ENCODE measurements at places on chromosomes 3 and 15.

GRCh38 chr15:98002866-98003265 lies 42.4 kb downstream of the ARRDC4 start:
- no peak for DNase-seq

DNA sequence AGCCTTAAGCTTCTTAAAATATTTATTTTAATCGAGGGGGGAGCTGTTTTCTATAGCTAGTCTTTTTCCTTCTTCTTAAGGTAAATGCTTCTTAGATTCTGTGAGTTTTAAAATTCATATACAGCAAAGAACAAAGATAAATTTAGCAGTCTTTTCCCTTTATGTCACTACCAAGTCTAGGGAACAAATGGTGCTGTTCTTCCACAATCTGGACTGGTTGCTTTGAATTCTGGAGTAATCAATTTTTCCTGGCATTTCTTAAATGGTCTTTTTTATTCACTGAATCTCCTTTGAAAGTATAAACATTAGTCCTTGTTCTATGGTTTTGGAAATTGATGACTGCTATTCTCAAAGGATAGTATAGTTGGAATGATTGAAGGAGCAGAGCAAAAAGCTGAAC lies 82.8 kb downstream of the CHL1 start:
- no peak for DNase-seq

DNA sequence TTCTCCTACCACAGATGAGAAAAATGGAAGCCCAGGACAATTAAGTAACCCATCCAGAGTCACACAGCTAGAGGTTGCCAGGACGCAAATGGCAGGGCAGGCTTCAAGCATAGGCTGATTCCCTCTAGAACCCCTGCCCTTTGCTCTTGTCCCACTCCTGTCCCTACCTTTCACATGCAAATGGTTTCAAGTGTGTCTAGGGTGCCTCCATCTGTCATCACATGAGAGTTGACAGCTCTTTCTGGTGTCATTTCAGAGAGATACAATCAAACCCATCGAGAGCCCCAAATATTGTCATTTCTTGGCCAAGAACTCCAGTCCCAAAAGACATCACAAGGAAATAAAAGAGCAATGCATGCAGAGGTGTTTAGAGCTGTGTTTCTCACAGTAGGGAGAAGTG lies 23.7 kb downstream of the CCDC12 start:
- no peak for DNase-seq

GRCh38 chr3:194308601-194309449 lies 42.3 kb downstream of the CPN2 start:
- DNase-seq = no peak

DNA sequence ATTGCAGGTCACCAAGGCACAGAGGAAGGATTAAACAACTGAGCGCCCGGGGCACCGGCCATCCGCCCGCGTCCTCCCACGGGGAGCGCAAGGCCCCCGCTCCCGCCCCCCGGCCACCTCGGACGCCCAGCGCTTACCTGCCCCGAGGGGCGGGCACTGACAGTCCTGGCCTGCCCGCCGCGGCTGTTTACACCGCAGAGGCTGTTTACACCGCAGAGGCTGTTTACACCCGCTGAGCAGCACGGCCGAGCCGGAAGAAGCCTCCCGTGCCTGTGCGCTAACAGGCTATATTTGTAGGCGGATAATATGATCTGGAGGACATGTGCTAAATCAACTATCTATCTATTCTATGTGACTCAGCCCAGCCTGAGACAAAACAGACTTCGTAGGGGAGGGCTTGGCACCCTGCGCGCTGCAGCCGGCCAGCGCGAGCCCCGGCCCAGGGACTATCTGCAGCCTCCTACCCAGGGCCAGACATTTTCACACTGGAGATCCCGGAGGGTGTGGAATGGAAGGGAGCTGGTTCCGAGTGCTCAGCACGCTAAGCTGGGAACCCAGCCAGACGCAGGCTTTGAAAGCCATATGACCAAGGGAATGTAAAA lies at the start of gene LRRC2:
Gene LRRC2 (minus strand): TSS at position 263 of the 602 bp plus-strand sequence. CDS start 14,711 bp downstream, outside the sequence.
- no peak for DNase-seq

DNA sequence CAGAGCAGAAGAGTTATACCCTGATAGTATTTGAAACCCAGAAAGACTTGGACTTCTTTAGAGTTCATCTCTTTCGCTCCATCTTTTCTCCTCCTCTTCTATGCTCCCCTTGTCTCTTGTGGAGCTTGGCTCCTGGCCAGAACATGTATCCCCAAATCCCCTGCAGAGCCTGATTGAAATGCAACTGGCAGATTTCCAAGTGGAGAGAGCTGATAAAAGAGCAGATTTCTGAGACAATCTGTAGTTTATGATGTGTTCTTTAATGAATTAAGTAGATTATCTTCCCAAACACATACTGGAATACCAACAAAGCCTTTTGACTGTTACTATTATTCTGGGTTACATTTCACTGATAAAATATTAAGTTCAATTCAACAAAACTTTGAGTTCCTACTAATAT lies 33.4 kb downstream of the UNC13C start:
- DNase-seq = no peak

DNA sequence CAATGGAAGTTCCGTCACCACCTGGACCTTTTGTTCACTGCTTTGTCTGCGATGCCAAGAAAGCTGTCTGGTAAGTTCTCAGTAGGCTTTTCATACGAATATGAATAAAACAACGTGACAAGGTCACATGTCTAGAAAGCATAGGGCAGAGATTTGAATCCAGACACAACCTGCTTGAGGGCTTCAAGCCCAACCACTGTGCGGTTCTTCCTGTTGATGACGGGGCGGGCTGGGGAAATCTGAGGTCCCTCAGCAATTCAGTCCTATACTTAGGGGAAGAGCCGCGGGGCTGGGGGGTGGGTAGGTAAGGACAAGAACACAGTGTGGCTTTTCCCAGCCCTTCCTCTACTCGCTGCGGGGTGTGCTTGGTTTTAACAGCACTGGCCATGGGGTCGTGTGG lies 32.4 kb upstream of the SMAD3 start:
- DNase-seq = peak; percentile 30

GRCh38 chr15:73329501-73330200 lies 39.1 kb downstream of the HCN4 start:
- no peak for DNase-seq

GRCh38 chr15:49887659-49888322 lies 231.2 kb downstream of the ATP8B4 start:
- no peak for DNase-seq

Measured in CD4-positive, alpha-beta T cell treated with Interleukin-15 for 4 hours (primary cell).